ENCODE measurements at places on chromosomes 5 and 9. TPM values are rescaled to one million over a fixed set of nuclear protein-coding genes. Genes with fewer than 3 reads are reported as not detected.

Gene DRD1
- 6.1 TPM for total RNA-seq

DNA sequence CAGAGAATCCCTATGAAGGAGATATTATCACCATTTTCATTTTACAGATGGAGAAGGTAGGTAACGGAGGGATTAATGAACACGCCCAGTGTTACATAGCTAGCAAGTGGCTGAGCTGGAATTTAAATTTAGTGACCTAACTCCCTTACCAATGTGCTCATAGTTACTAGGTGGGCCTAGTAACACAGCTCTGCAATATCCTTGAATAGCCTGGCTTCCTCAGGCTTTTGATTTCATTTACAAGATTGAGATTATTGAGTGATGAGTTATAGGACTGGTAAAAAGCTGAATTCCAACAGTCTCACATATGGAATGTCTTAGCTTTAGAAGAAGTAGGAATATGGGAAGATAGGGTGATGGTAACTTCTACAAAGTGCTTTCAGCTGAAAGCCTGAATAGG is 336.3 kb upstream of the KIF2A start:
- DNase-seq = no peak

DNA sequence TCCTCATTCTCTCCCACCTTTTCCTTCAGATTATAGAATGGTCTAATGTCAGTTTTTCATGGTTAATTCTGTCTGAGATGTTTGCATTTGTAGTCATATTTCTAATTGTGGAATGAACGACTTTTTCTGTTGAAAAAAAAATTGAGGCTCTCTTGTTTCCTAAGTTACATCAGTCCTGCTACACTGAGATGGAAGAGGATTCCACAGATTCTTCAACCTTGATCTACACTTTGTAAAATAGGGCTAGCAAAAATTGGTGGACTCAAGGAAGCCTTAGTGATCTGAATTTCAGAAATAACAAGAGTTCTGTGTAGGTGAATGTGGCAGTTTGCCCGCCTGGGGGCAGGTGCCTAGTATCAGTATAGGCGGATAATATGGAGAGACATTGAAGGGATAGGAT is 51.9 kb downstream of the ERBIN start:
- DNase-seq = no peak

DNA sequence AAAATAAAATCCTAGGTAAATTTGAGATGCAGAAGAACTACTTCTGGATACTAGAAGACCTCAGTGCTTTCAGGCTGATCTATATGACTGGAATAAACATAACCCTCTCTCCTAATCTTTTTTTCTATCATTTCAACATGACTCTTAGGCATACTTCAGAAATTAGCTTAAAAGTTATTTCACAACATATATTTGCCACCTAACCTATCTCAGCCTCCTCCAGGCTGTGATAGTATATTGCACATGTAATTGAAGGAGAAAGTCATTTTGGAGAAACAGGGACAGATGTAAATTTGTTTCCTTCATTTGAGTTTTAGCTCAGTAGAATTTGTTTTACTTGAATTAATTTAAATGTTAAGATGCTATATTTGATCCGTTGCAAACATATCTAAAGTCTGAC is 1932.3 kb upstream of the CDH6 start:
- DNase-seq = no peak
